ENCODE measurements at places on chromosomes 6 and 20. TPM values are rescaled to one million over a fixed set of nuclear protein-coding genes. Genes with fewer than 3 reads are reported as not detected.

KIAA1755 gene
- 0.78 TPM for total RNA-seq

DNA sequence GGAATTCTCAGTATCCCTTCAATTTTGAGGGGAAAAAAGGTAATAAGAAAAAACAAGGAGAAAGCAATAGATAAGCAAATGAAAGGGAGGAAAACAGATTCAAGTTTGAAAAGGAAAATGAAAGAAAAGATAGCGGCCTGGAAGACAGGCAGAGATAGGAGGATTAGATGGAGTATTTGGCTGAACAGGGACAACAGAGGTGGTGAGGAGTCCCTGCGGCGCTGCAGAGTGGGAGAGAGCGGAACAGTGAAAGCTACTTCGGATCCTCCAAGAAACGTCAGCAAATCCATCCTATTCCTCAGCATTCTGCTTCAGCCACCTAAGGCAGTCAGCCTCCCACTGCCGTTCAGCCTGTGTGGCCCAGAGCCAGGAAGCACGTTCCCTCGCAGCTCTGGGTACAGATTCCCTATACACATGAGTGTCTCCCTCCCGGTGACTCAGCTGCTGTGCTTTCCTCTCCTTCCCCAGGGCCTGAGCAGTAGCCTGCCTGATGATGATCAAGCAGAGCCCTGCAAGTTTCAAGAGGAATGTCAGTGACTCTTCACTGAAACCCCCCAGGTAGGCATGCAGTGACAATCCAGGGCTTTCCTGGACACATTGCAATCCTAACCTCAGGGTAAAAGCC, 43.4 kb upstream of the CDYL start:
- DNase-seq = peak; percentile 35

GRCh38 chr6:166206066-166206465, 38.4 kb upstream of the TBXT start:
- no peak for DNase-seq

DNA sequence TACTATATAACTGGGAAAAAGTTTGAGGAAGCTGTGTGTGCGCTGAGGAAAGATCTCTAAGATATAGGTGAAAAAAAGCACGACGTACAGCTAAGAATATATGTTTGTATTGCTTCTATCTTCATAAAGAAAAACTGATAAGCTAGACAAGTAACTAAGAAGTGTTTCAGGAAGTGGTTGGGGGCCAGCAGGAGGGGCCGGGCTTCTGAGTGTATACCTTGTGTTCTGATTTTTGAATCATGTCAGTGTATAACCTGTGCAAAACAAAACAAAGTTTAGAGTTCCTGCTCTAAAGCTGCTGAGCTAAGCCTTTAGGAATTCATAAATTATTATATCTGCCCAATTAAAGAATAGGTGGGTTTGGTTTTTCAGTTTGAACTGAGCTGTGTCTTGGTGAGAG, 7.9 kb upstream of the OSER1 start:
- DNase-seq = no peak
